Stromal cell of bone marrow (primary cell): ENCODE measurements at places on chromosomes 12 and 14.

DNA sequence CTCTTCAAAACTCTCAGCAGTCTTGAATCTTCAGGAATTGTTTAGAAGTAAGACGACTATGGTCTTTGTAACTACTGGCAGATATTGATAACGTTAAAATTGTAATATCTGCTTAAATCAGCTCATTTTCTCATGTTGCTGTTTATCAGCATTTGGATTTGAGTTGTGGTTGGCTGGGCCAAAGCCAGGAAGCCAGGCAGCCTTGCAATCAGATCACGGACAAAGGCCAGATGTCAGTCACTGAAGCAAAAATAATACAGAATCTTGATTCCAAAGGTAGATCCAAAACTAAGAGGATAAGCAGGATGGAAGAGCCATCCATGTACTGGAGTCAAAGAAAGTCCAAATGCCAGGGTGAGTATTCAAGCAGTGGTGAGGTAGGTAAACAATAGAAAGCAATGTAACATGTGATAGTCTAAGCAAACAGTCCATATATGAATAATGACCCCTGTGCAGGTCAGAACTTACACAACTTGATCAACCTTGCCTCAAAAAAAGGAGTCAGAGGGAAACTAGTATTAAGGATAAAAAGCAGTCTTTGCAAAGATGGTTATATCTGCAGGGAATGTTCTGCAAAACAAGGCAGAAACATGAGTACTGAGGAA, 95.8 kb upstream of the RAP1B start:
- DNase-seq, result no peak

GRCh38 chr14:101586531-101587430, 25.5 kb downstream of the DIO3 start:
- DNase-seq, result no peak

GRCh38 chr12:96980991-96981414, 73.9 kb downstream of the NEDD1 start:
- peak; percentile 84 for DNase-seq

- no peak for DNase-seq
Measured at GRCh38 chr14:20223410-20223809, at the start of gene OR11H6. Gene OR11H6, plus strand, starts transcription at chr14:20223710. Its CDS starts 0 bp downstream, at chr14:20223710.

DNA sequence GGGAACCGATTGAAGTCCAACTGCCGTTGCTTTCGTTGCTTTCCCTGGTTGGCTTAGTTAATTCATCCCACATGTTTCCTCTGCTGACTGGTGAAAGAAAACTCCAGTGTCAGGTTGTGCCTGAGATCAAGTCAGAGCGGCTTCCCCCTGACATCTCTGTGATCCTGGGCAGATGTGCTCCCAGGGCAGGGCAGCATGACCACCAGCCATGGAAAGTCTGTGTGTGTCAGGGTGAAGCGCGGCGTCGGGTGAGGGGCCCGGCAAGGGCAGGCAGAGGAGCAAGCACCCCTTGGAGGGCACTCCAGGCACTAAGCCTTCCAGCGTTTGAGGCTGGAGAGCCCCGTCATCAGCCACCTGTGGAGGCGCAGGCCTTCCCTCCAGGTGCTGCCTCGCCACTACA, 54.5 kb upstream of the IGF1 start:
- DNase-seq, result no peak

GRCh38 chr12:11958221-11959091, 112.3 kb upstream of the BCL2L14 start:
- DNase-seq, result peak; percentile 95

DNA sequence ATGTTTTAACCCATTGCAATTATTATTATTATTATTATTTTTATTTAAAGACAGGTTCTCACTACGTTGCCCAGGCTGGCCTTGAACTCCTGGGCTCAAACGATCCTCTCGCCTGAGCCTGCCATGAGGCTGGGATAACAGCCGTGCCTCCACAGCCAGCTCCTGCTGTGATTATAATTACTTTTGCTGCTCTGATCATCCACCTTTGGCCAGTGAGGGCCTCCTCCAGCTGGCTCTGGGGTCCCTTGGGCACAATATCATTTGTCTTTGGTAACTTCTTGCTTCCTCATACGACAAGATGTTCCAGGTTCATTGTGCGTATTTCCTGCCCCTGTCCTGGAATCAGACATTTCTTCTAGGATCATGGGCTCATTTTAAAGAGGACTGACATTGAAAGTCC, 28.4 kb downstream of the LRTM2 start:
- DNase-seq, result no peak

DNA sequence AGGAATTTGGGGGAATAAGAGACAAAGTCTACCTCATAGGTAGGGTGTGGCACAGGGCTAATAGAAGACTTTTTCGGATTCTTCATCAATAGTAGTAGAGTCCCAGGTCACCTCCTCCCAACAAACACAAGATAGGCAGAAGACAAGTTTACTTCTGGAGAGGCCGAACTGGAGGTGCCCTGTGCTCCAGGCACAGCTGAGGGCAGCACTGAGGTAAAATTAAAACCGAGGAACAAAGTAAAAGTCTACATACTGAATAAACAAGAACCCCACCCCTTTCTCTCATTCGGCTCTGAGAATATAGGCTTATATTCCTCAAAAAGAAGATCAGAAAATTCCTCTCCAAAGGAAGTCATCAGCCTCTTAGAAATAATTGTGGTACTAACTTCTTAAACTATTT, 161.5 kb downstream of the SEC23A start:
- DNase-seq, result no peak

- DNase-seq, result no peak
Measured at GRCh38 chr14:74064883-74065282, 19.4 kb downstream of the ALDH6A1 start.

DNA sequence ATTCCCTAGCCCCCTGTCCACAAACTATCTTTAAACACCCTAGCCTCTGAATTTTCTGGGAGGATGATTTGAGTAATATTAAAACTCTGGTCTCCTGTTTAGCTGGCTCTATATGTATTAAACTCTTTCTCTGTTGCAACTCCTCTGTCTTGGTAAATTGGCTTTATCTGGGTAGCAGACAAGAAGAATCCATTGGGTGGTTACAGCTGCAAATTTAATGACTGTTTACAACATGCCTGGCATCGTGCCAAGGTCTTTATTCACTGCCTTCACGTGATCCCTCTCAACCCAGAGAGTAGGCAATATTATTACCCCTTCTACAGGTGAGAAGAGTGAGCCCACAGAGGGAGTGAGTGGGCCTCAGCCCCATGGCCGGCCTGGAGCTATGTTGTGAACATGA, 77.8 kb upstream of the MYL2 start:
- DNase-seq, result no peak

GRCh38 chr12:116059904-116060303, 217.6 kb downstream of the MED13L start:
- no peak for DNase-seq

DNA sequence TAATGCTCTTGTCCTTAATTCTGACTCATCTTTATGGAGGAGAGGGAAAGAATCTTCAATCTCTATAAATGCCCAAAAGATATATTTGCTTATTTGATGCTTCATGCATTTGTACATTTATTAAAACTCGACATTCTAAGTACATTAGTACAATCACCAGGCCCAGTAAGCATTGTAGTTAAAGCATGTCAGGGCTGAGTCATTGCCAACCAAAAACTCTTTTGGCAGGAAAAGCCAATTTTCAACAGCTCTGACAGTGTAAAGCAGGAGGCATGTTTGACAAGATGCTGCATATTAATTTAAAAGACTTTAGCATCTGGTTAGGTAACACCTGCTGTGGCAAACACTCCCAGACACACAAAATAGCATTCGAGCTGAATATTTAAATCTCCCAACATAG, 290.9 kb downstream of the PPFIA2 start:
- DNase-seq, result peak; percentile 71

DNA sequence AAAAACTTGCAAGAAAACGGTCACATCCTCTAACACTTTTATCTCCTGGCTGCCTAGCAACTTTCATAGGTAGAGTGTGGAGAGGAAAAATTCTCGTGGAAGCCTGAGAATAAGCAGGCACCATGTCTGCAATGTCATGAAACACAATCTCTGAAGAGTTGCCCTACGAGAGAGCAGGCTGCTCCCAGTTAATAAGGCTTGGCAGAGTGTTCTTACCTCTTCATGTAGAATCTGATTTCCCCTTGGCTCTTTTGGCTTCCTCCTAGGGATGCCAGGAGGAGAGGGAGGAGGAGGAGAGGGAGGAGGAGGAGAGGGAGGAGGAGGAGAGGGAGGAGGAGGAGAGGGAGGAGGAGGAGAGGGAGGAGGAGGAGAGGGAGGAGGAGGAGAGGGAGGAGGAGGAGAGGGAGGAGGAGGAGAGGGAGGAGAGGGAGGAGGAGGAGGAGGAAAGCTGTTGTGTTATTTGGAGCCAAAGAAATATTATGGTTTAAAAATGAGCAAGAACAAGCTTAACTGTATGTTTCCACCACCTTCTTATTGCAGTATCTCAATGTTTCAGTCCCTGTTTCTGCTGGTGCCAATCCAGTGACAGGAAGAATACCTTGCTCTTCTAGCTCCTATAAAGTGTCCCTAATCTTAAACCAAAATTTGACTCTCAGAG, 52.9 kb downstream of the EGLN3 start:
- no peak for DNase-seq

- no peak for DNase-seq
Measured at GRCh38 chr12:54030442-54030801, 2.2 kb downstream of the HOXC6 start.

DNA sequence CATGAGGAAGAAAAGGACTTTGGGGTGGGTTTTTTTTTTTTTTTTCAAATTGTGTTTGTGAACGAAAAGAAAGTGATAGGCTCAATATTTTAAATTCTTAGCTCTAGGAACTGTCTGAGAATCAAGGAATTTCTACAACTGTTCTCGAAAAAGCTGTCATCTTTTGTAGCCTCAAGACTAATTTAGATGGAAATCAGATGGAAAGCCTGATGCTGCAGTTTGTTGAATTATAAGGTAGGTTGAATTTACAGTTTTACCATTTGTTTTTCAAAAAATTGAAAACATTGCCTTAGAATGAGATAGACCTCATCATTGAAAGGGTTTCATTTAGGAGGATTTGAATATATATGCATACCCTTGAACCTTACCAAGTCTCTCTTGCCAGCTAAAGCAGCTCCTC, 109.3 kb upstream of the TRHDE start:
- no peak for DNase-seq

GRCh38 chr14:64891839-64892375, 12.2 kb upstream of the SPTB start:
- peak; percentile 41 for DNase-seq

- DNase-seq, result no peak
Measured at GRCh38 chr12:45773747-45774146, 44.2 kb downstream of the ARID2 start.

GRCh38 chr14:91636604-91637003, 95.3 kb downstream of the CATSPERB start:
- DNase-seq, result peak; percentile 17

GRCh38 chr12:4269279-4269991, 4.1 kb upstream of the CCND2 start:
- no peak for DNase-seq

DNA sequence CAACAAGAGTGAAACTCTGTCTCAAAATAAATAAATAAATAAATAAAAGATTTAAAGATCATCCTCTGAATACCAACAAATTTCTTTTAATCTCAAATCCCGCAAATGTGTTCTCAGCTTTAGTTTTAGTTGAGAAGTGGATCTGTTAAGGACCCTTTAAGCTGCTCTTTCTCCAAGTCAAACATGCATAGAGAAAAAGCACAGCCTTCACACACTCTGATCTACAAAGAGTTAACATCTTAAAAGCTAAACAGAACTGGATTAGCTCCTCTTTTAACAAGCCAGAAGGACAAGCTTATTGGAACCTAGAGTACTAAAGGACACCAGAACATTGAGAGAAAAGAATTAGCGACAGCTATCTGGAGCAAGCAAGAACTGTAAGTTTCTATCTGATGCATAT, at the start of gene RPGRIP1:
Gene RPGRIP1 (plus strand): TSS at position 301 of the 400 bp plus-strand sequence. CDS start 7,894 bp downstream, outside the sequence.
- no peak for DNase-seq

DNA sequence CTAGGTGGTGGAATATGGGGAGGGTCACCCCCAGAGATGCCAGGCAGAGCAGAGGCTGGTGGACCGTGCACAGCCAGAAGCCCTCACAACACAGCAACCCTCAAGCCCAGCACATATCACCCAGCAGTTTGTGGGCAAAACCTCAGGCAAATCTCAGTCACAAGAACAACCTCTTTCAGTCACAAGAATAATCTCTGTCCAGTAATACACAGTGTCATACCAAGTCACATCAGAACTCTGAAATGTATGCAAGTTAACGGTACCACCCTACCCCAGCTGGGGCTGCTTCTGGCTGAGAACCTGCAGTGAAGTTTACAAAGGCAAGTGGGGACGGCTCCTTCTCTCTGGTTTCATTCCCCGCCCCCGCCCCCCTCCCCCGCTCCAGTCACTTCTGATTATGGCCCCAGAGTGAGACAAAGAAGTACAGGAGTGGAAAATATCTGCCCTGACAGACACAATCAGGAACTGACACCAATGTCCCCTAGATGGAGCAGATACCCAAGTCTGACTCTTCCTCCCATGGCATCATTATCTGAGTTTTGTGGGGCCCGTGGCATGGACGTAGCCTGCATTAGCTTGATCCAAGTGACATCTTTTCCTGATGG, 480.9 kb upstream of the TMEM132C start:
- DNase-seq, result no peak

GRCh38 chr12:3976351-3976938, 103.2 kb upstream of the PARP11 start:
- no peak for DNase-seq

GRCh38 chr14:42000450-42000849, 393.8 kb downstream of the LRFN5 start:
- DNase-seq, result no peak

GRCh38 chr12:131550121-131550520, 160.8 kb upstream of the SFSWAP start:
- DNase-seq, result no peak

DNA sequence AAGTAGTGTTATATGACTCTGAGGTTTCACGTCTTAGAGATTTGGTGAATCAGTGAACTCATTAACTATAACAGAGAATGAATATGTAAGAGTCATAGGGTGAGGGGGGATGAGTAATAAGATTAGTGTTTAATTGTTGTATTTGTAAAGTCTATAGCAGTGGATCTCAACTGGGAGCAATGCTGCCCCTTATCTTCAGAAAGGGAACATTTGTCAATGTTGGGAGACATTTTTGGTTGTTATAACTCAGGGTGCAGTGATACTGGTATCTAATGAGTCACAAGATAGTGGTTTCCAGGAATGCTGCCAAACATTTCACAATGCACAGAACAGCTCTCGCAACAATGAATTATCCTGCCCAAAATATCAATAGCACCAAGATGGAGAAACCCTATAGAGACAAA, 1193.7 kb downstream of the GALC start:
- DNase-seq, result peak; percentile 84

GRCh38 chr12:101642115-101643067, 47.6 kb downstream of the MYBPC1 start:
- no peak for DNase-seq

DNA sequence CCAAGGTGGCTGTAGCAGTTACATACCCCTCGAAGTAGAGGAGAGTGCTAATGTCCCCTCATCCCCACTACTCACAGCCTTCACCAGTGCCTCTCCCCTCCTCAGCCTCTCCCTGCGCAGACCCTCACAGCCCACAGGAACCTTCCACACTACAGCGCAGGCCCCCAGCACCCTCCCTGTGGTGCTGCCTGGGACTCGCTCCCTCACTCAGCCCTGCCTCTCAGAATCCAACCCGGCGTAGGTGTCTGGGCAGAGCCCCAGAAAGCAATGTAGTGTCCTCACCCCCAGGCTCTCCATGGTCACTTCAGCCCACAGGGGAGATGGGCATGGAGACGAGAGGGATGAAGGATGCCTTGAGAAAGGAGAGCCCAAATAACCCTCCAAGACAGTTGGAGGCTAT, 10.9 kb upstream of the ZNF740 start:
- DNase-seq, result no peak
